NCI-H1436 (cell line): ENCODE measurements at places on chromosomes 6 and 20.

- DNase-seq = no peak
Observed at GRCh38 chr6:111195656-111196055, 108.4 kb downstream of the SLC16A10 start.

DNA sequence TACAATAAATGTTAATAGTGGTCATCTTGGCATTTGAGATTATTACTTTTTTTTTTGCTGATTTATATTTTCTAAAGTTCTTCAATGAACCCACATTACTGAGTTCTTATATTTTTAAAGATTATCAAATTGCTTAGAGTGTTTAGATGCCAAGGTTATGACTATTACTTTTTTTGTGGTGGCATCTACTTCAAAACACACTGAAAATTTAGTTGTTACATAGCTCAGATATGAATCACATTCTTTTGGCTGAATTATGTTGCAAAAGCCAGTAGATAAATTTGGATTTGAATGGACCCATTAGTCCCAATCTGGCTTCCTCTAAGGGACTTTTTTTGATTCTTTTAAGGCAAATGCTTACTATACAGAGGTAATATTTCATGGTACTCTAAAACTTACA, 8.9 kb downstream of the UTRN start:
- DNase-seq = no peak

- DNase-seq = peak; percentile 63
Observed at GRCh38 chr6:37565267-37566110, 65.8 kb upstream of the CCDC167 start.

- no peak for DNase-seq
Observed at GRCh38 chr6:38088829-38089228, 269.3 kb downstream of the ZFAND3 start.

- DNase-seq = no peak
Observed at GRCh38 chr6:152184573-152184916, 377.1 kb downstream of the ESR1 start.

GRCh38 chr6:25544833-25545232, 107.2 kb upstream of the SCGN start:
- no peak for DNase-seq

DNA sequence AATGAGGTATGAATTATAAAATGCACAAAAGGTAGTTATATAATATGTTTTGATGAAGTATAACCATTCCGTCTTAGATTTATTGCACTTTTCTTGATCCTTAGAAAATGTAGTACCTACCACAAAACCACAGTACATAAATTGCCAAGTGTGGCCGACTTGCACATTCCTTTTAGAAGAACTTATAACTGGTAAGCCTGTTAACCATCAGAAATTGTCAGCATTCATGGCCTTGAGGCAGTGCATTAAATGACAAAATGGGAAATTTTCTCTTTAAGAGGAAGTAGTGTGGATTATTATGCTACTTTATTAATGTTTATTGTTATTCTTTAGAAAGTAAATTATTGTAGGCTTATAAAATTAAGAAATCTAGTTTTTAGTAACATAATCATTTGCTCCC, 29.6 kb downstream of the TAB2 start:
- no peak for DNase-seq

- no peak for DNase-seq
Observed at GRCh38 chr20:35216541-35216940, 9.9 kb upstream of the MMP24 start.

- DNase-seq = no peak
Observed at GRCh38 chr6:15137086-15137485, 108.8 kb upstream of the JARID2 start.
